ENCODE measurements at places on chromosomes 16 and 17.

DNA sequence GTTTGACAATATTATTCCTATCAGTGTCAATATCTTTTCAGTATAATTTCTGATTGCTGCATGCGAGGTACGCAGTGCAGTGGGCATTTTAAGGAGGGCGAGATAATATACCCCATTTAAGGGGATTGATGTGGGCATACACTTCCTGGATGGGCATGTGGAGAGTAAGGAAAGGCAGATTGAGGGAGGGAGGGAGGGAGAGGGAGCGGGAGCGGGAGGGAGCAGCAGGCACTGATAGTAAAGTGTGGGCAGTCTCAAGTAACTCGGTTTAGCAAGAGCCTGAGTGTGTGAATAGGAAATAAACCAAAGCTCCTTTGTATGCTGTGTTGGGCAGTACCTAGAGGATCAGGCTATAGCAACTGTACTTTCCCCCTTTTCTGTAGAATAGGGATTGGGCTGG is 5.1 kb downstream of the BPTF start:
- DNase-seq: no peak

GRCh38 chr17:2482218-2482617 is 29.5 kb downstream of the METTL16 start:
- DNase-seq: no peak

DNA sequence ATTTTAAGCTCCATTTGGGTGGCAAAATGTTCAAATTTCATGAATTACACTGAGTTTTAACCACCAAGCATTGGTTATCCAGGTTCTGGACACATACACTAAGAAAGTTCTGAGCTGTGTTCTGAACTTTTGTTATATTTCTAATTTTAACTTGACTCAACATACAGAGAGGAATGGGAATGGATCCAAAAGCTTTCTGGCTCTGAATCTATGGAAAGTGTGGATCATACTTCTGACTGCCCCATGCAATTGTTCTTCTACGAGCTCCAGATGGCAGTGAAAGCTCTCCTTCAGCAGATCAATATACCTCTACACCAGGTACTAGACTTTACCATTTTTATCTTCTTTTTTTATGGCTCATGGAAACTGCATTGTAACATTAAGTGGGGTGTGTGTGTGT is 113.0 kb upstream of the NOG start:
- no peak for DNase-seq

- DNase-seq: no peak
Measured at GRCh38 chr17:56823848-56824247, 9.9 kb downstream of the C17orf67 start.

GRCh38 chr17:77677630-77678029 is 280.9 kb upstream of the TNRC6C start:
- DNase-seq: no peak

- DNase-seq: peak; percentile 19
Measured at GRCh38 chr17:40582328-40582901, 17.1 kb upstream of the CCR7 start.

DNA sequence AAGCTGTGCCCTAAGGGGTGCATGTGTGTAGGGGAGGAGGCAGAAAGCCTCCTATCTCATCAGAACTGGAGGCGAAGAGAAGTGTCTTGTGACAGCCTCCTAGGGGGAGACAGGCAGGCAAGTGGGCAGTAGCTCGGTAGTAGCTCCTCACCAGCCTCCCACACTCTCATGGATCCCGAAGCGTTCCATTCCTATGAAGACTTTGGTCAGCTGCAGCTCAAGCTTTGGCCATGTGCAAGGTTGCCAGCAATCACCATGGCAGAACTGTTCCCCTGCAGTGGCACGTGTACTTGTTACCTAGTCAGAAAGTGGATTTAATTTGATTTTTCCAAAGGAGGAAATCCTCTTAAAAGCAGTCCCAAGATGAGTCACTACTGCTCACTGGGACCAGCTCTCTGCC is 6.7 kb downstream of the MRPL58 start:
- DNase-seq: no peak

DNA sequence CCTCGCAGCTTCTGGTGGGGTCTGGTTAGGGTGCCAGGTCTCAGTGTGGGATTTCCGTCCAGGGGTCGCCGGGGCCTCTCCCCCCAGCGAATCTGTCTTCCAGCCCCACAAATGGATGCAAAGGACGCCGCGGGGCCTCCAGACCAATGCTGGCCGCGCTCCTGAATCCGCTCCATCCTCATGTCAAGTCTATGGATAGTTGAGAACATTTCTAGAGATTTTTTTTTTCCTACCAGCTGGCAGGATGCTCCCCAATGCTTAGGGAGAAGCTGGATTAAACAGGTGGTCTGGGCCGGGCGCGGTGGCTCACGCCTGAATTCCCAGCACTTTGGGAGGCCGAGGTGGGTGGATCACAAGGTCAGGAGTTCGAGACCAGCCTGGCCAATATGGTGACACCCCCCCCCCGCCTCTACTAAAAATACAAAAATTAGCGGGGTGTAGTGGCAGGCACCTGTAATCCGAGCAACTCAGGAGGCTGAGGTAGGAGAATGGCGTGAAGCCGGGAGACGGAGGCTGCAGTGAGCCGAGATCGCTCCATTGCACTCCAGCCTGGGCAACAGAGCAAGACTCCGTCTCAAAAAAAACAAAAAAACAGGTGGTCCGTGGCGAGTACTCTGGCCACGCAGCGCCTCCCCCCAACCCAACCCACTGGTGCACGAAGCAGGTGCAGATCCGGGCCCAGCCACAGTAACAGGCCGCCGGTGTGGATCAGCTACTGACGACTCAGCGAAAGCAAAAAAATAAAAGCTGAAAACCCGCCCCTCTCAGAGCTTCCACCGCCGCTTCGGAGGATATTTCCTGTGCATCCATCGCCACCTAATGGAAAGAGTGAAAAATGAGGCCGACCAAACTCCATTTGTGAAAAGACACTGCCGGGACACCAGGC is 1.1 kb upstream of the NXN start:
- DNase-seq: no peak

- DNase-seq: no peak
Measured at GRCh38 chr16:76946879-76947278, 244.1 kb upstream of the MON1B start.

GRCh38 chr17:58121925-58122324 is 26.3 kb upstream of the OR4D1 start:
- no peak for DNase-seq

GRCh38 chr17:81527591-81528383 is at the start of gene FSCN2:
TSS of gene FSCN2 (plus strand) at chr17:81528377. CDS start at chr17:81528532, 155 bp downstream.
- DNase-seq: no peak

DNA sequence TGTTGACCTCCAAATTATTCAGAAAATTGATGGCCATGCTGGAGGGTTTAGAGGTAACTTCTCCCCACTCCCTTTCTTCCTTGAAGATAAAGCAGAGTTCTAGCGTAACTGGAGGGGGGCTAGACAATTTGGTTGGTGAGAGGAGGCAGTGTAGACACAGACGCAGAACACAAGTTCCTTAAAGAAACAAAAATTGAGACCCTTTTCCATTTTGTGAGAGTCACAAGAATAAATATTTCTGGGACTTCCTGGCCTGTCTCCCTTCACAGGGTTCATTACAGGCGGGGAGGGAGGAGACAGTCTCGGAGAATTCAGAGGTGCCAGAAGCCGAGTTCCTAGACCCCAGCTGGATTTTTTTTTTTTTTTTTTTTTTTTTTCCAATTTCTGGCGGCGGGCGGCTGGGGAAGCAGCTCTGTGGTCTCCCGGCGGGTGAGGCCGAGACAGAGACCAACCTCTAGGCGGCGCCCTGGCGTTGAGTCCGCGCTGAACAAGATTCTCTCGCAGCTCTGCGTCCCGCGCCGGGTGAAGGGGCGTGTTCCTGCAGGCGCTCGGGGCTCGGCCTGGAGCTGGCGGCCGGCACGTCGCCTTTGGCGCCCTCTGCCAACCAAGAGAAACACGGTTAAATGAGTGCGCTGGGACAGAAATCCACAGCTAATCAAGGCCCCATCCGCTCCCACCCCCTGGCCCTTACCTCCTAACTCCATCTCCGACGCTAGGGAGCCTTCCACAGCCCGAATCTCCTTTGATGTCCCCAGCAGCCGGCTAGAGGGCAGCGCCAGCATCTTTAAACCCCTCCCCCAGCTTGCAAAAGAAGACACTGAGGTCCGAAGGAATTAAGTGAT is 10.2 kb upstream of the HOXB9 start:
- no peak for DNase-seq

DNA sequence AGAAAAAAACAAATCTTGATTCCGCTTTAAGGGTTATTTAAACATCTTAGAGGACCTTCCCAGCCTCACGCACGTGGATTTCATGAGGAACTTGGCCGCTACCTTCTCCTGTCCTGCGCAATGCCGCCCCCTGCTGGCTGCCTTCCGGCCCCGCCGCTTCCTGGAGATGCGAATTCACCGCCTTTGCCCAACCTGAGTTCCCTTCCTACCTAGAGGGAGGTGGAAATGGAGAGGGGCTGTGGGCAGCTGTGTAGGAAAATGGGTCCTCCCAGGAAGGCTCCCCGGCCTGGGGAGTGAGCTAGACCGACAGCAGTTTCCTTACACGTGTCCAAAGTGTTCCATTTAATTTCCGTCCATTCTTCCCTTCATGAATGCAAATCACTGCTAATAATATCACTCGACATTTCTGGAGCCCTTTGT is 1.0 kb upstream of the ABCC12 start:
- DNase-seq: no peak

DNA sequence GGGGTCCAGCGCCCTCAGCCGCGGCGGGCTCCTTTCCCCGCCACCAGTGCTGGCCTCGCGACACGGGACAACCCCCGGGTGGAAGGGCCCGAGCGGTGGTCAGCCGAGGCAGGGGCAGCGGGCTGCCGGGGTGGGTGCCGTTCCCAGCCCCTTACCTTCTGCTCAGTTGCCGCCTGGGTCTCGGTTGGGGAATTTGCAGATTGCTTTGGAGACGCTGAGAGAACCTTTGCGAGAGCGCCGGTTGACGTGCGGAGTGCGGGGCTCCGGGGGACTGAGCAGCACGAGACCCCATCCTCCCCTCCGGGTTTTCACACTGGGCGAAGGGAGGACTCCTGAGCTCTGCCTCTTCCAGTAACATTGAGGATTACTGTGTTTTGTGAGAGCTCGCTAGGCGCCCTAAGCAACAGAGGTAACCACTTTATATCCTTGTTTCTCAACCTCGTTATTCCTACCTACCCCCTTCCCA is 381 bp downstream of the CTNS start:
- no peak for DNase-seq

DNA sequence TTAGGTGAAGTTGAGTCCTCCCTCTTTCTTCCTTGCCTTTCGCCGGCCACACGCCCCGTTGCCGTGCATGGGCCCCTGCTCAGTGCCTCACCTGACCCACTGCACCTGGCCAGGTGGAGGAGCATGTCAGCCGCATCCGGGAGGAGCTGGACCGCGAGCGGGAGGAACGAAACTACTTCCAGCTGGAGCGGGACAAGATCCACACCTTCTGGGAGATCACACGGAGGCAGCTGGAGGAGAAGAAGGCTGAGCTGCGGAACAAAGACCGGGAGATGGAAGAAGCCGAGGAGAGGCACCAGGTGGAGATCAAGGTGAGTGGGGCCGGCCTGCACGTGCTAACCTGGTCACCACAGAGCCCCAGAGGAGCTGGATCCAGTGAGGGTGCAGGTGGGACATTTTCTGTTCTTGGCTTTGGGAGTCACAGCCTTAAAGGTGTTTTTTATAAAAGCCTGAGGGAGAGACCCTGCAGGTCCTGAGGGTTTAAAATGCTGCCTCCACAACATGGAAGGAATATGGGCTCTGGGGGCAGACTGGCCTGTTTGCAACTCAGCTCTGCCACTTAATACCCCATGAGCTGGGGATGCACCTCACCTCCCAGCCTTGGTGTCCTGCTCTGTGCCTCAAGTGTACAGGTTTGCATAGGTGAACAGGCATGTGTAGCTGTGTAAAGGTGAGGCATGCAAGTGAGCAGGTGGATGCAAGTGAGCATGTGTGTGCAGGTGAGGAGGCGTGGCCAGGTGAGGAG is 12.1 kb upstream of the DBNDD1 start:
- DNase-seq: no peak

Data from NCI-H187 treated with DMSO at 0.1 percent for 48 hours (cell line).